ENCODE measurements at places on chromosomes 7 and 10.

GRCh38 chr7:12570534-12571461, at the start of gene SCIN:
Gene SCIN (plus strand): TSS chr7:12570720. CDS start chr7:12570787, 67 bp downstream.
- DNase-seq: peak; percentile 20

GRCh38 chr10:12259988-12260387, 64.0 kb downstream of the CDC123 start:
- no peak for DNase-seq

GRCh38 chr7:131826960-131827359, 270.5 kb upstream of the PODXL start:
- no peak for DNase-seq

GRCh38 chr7:158053183-158053915, 534.3 kb downstream of the PTPRN2 start:
- no peak for DNase-seq

All from NB4 (cell line).